ENCODE measurements at places on chromosomes 2 and 18.

GRCh38 chr2:3644246-3644525, 13.8 kb upstream of the ALLC start:
- no peak for DNase-seq

GRCh38 chr18:52288403-52289004, 51.5 kb upstream of the DCC start:
- no peak for DNase-seq

DNA sequence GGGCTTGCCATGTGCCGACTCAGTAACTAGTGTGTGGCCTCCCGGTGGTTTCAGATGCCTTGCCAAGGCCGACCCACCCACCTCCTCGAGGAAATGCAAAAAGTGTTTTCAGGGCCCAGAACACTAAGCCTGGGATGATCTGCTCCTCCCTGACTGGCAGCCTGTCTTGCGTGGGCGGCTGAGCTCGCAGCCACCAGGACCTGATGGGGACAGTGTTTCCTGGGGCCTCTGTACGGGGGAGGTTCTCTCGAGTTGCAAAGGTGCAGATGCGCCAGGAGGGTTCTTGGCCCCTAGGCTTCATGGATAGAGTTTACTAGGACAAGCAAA, 85.2 kb downstream of the GLI2 start:
- no peak for DNase-seq

GRCh38 chr2:62686012-62686685, 19.4 kb upstream of the EHBP1 start:
- no peak for DNase-seq

GRCh38 chr18:42545825-42546224, 569.7 kb downstream of the RIT2 start:
- DNase-seq, result no peak

DNA sequence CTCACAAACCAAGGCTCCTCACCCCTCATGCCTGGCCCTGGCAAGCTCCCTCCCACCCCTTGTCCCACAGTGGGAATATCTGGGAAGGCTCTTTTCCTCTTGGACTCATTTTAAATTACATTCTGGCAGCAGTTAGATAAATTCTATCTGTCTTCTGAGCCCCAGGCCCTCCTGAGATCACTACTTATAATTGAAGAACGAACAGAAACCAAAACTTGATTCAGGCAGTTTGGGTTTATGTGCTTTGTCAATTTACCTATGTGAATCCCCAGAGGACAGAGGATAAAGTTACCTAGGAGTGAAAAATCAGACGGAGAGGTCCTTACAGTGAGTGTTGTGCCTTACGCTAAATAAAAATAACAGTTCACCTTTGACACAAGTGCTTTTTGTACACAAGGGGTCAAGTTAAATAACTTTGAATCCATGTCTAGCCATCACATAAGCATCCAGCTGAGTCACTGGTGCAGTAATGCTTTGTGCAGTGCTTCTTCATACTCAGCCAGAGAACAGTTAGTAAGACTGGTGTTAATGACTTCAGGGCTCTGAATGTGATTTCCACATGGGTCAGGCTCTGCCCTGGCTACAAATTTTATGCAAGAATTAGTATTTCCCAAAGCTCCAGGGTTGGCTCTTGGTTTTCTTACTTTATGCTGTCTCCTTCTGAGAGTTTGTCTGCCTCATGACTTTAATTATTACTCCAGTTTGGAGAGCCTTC, 329.3 kb downstream of the INSIG2 start:
- no peak for DNase-seq

DNA sequence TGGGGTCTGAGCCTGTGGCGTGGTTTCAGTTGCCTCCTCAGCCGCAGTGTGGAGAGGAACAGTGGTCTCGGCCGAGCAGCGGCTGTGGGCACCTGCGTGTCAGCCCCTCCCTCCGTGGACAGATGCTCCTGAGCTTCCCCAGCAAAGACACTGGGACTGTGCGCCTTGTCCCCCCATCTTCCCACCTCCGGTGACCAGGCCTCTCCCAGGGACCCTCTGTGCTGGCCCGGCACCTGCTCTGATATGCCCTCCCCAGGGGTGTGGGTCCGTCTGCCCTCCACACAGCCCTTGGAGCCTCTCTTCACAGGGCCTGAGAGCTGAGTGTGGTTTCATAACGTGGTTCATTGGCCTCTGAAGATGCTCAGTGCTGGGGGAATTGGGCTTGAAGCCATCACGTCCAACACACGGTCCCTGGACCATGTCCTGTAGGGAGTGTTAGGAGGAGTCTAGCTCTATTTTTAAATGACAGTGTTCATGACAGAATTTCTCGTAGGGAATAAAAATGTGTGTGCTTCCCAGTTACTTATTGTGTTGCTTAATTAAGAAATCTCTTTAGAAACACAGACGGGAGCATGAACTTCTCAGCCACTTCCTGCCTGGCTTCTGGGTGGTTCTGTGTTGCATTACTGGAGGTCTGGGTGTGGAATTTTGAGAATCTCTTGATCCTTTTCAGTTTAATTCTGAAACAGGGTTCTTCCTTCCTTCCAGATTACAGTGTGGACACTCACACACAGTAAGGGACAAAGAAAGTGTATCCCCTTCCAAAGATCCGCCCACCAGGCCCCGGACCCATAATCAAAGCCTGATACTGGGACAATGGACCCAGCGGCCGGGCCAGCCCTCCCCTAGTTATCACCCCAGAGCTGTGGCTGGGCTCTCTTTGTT, 110.7 kb downstream of the NFATC1 start:
- DNase-seq, result no peak

GRCh38 chr18:59140302-59140885, 710 bp downstream of the SEC11C start:
- DNase-seq, result no peak

DNA sequence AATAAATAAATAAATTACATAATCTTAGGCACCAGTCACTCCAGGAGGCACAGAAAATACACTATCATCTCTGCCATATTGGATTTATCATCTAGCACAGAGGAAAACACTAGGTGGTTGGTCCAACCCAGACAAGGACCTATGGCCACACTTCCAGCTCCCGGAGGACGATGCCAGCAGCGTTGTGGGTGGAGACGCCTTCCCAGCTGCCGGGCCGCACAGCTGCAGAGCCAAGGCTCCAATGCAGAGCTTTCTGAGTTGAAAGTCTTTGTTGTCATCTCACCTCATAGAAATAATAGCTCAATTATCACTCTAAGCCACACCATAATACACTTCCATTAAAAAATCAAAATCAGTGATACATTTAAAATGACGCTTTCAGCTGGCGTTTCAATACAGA, 457.1 kb upstream of the SALL3 start:
- no peak for DNase-seq

DNA sequence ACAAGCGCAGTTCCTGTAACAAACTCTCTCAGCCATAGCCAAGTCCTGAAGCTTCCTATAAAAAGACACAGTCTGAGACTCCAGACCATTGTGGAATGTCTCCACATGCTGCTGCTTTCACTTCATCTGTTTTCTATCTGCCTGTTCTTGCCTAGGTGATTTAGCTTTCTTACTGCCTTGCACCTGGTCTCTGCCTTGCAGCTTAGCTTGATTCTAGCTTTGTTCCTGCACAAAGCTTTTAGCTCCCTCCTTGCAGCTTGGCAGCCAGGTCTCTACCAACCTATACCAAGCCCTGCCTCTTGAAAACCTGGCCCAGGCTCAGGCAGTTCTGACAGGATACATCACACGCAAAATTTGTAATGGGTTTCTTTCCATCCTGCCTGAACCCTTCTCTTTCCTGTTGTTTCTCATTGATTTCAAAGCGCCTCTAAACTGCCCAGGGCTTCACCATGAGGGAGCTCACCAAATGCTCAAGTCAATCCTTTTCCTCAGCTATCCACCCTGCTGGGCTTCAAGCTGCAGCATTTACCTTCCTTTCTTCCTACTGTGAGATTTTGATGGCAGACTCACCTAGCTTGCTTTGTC, 941.3 kb upstream of the NXPH2 start:
- DNase-seq, result no peak

GRCh38 chr18:389658-390357, 110.7 kb downstream of the COLEC12 start:
- DNase-seq, result no peak

- DNase-seq, result no peak
These were observed at the start of gene SYT4 for GRCh38 chr18:43277164-43277600. Gene SYT4 (minus strand): TSS chr18:43277490. CDS start chr18:43277281, 209 bp downstream.

DNA sequence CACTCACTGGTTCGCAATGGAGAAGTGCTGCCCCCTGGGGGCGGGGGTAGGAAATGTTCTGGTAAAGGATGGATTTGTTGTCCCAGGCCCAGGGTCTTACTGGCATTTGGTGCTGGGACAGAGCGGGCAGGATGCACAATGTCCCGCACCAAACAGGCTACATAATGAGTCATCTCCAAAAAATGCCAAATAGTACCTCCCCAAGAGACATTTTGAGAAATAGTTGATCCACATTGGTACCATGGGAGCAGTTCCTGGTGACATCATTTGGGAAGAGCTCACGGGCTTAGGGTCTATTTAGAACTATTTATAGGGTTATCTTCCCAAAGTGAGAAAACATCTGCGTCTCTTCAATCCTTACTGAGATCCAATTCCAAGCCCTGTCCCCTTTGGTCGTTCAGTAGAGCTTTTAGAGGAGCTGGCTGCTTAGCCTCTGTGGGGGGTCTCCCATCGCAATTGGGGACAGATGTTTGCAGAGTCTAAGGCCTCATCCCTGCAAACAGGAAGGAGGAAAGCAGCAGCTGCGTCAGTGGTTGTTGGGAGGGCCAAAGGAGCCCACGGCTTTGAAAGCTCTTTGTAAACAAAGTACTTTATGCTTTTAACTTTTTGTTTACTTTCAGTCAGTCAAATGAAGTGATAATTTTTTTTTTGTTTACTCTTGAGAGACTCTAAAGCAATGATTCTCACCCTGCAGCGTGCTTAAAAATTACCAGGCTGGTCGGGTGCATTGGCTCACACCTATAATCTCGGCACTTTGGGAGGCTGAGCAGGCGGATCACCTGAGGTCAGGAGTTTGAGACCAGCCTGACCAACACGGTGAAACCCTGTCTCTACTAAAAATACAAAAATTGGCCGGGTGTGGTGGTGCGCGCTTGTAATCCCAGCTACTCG, 49.3 kb downstream of the GREB1 start:
- DNase-seq, result peak; percentile 56

DNA sequence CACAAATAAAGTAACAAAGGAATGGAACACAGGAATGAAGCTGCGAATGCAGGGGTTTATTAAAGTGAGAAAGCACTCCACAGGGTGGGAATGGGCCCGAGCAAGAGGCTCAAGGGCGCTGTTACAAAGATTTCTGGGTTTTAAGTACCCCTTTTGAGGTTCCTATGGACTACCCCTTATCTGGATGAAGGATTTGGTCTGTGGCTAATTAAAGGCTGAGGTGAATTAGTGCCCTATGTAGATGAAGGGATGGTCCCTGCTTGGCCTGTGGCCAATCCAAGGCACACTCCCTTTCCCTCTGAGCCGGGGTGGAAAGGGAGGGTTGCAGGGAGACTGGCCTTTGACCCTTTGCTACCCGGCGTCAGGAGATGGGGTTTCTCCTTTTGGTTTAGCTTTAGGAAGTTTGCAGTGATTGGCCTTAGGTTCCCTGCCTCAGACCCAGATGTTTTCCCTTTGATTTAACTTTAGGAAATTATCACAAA, 47.5 kb upstream of the CNGA3 start:
- no peak for DNase-seq

DNA sequence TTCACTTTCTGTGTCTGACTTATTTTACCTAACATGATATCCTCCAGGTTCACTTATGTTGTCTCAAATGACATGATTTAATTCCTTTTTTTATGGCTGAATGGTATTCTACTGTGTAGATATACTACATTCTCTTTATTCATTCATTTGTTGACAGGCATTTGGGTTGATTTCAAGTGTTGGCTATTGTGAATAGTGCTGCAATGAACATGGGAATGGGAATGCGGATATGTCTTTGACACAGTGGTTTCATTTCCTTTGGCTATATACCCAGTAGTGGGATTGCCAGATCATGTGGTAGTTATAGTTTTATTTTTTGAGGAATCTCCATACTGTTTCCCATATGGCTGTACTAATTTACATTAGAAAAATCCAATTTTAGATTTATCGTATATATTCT, 195.4 kb upstream of the KLHL14 start:
- no peak for DNase-seq

GRCh38 chr18:62710417-62710816, 4.9 kb upstream of the PHLPP1 start:
- DNase-seq, result no peak

- DNase-seq, result no peak
These were observed 69.0 kb downstream of the RAB3GAP1 start for GRCh38 chr2:135121016-135121657.

GRCh38 chr2:131566371-131566770, 38.7 kb downstream of the CCDC74A start:
- no peak for DNase-seq

DNA sequence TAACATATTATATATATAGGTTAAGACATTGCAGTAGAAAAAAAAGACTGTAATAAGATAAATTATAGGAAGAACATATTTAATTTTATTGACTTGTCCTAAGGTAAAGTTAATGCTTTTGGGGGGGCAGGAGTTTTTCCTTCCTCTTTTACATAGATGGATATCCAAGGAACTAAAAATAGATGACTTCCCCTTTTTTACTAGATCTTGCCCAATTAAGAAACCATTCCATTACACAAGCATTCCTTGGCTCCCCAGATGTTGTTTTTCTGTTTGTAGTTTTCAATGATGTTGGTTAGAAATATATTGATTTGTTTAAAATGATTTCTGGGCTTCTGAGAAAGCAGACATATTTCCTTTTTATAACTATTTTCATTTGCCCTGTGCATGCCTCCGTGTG, 22.4 kb upstream of the PMAIP1 start:
- no peak for DNase-seq

DNA sequence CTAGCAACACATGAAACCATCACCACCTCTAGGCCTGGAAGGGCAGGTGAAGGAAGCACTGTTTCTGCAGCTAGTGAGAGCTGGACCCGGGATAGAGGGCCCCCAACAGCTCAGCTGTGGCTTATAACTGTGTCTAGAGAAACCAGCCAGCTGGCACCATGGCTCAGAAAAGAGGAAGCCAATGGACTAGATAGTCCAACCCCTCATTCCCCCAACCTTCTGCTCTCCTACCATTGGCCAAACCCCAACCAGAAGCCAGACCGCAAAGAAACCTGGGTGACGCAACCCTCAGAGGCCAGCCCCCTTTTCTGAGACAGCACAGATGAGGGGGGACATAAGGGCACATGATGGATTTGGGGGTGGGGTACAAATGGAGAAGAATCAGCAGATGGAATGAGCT, 24.3 kb downstream of the SMYD1 start:
- DNase-seq, result no peak

- peak; percentile 34 for DNase-seq
These were observed 79.0 kb upstream of the CDH19 start for GRCh38 chr18:66682855-66683322.

DNA sequence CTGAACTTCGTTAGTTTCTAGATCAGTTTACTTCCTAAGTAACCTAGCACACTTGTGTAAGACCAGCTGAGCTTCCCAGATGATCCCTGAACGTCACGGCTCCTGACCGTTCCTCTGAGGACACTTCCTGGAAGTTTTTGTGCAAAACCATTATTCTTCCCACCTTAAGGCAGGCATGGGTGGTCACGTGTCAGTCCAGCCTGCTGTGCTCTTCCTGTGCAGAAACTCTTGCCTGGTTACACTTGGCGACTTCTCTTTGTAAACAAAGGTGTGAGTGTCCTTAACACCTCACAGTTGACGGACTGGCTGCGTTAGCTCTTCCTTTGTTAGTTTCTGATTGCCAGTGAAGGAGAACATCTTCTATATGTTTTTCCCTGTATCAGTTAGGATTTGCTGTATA, 118.3 kb downstream of the SH3RF3 start:
- DNase-seq, result no peak

All from hypothalamus (tissue), 51 donors.